Epithelial cell of umbilical artery (primary cell): ENCODE measurements at places on chromosomes 16 and 17. TPM values are rescaled to one million over a fixed set of nuclear protein-coding genes. Genes with fewer than 3 reads are reported as not detected.

Gene CIBAR2
- not detected in 2 replicates for total RNA-seq

Gene CORO6
- 2.9 and 4.0 TPM in 2 replicates for total RNA-seq

Gene ATP6V0D1
- 90.6 and 105 TPM in 2 replicates for total RNA-seq

Gene SUMO2
- total RNA-seq: 137 and 147 TPM in 2 replicates

Gene WIPI1
- total RNA-seq: 58.4 and 70.8 TPM in 2 replicates

Gene POLR2A
- 54.1 and 66.9 TPM in 2 replicates for total RNA-seq

Gene MPV17L
- total RNA-seq: 0.32 and 2.6 TPM in 2 replicates

Gene OTOP2
- total RNA-seq: not detected in 2 replicates

Gene CDRT15
- not detected in 2 replicates for total RNA-seq

Gene ENPP7
- total RNA-seq: not detected in 2 replicates

Gene PRDM7
- total RNA-seq: not detected in 2 replicates

Gene RNFT1
- 14.0 and 20.4 TPM in 2 replicates for total RNA-seq
